ENCODE measurements at places on chromosomes 11 and 22. TPM values are rescaled to one million over a fixed set of nuclear protein-coding genes. Genes with fewer than 3 reads are reported as not detected.

- DNase-seq: peak; percentile 64
Measured at GRCh38 chr11:115503886-115504275, 334 bp downstream of the CADM1 start.

Gene B4GALNT4
- 58.6 TPM for polyA plus RNA-seq

Gene GDPD4
- polyA plus RNA-seq: not detected

Gene PATE2
- polyA plus RNA-seq: 0.07 TPM

All from SK-N-SH (cell line).